Hematopoietic multipotent progenitor cell treated with erythropoietin and hydrocortisone succinate and interleukin-3 and kit ligand, for 15 days (in vitro differentiated cells): ENCODE measurements at places on chromosomes 12 and 14.

DNA sequence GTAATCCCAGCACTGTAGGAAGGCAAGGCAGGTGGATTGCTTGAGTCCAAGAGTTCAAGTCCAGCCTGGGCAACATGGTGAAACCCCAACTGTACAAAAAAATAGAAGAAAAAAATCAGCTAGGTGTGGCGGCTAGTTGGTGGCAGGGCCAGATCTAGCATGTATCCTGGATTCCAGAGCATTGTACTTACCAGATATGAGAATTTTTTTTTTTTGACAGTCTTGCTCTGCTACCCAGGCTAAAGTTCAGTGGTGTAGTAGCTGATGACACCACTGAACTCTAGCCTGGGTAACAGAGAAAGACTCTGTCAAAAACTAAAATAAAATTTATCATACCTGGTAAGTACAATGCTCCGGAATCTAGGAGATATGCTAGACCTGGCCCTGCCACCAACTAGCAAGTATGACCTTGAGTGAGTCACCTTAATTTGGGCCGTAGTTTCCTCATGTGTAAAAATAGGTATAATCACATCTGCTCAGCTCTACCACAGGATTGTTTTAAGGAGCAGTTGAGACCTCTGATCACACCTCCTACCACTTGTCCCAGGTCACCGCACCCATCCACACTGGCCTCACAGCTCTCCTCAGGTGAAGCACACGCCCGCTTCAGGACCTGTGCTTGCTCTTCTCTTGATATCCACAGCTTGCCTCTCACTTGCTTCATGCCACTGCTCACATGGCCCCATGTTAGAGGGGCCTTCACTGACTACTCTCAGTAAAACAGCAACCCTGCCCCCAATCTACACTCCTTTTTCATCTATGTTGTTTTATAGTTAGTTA is 140.2 kb downstream of the STXBP6 start:
- DNase-seq, result no peak

- no peak for DNase-seq
Measured at GRCh38 chr12:69816082-69816481, 8.9 kb upstream of the MYRFL start.

DNA sequence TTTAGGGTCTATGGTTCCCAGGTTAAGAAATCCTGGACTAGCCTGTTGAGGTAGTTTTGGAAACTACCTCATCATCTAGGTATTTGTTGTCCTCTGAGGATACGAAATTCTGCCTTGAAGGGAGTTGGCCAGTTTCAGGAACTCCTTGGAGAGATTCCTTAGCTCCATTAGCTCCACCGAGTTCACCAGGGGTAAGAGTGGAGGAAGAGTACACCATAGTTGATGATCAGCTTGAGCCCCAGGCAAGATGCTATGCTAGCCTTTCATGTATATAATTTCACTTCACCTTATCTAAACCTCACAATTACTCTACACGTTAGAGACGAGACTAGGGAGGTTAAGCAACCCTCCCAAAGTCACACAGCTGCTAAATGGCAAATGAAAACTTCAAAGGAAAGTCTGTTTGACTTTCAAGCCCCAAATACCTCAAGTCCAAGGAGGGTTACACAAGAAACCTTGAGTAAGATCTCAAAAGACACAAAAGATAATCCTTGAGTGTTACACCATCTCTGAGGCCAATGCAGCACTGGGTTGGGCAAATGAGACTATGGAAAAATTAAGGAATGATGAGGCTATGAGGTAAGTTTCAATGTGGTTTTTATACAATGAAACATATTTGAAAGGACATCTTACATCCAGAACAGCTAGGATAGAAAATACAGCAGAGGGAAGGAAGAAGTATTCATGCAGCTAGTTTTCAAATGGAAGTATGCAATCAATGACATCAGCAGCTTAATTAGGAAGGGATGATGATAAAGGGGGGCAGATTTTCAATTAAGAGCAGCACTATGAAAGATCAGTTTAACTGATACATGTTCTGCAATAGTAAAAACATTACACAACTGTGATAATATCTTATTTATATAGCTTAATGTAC is 97.2 kb upstream of the KRAS start:
- no peak for DNase-seq

- DNase-seq, result no peak
Measured at GRCh38 chr14:95817271-95817670, 59.4 kb upstream of the TUNAR start.

- DNase-seq, result no peak
Measured at GRCh38 chr12:105865886-105866285, 272.9 kb downstream of the NUAK1 start.

DNA sequence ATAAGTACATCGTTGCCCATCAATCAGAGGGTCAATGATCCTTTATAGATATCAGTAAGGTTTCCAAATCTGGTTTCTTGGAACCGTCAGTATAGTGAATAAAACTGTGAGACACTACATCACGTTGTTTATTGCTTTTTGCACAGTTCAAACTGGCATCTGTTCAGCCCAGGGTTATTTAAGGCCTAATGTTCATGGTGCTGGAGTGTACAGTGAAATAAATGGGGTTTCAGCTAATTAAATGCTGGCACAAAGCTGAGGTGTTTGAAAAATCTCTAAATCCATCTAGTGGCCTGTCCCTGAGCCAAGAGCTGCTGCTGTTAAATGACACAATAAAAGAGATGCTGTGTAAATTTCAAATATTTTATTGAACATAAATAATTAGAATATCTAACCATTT is 69.9 kb downstream of the RPS29 start:
- DNase-seq, result no peak

GRCh38 chr14:99181804-99182520 is 90.0 kb downstream of the BCL11B start:
- no peak for DNase-seq

GRCh38 chr14:103973354-103973753 is 31.0 kb upstream of the RD3L start:
- no peak for DNase-seq

DNA sequence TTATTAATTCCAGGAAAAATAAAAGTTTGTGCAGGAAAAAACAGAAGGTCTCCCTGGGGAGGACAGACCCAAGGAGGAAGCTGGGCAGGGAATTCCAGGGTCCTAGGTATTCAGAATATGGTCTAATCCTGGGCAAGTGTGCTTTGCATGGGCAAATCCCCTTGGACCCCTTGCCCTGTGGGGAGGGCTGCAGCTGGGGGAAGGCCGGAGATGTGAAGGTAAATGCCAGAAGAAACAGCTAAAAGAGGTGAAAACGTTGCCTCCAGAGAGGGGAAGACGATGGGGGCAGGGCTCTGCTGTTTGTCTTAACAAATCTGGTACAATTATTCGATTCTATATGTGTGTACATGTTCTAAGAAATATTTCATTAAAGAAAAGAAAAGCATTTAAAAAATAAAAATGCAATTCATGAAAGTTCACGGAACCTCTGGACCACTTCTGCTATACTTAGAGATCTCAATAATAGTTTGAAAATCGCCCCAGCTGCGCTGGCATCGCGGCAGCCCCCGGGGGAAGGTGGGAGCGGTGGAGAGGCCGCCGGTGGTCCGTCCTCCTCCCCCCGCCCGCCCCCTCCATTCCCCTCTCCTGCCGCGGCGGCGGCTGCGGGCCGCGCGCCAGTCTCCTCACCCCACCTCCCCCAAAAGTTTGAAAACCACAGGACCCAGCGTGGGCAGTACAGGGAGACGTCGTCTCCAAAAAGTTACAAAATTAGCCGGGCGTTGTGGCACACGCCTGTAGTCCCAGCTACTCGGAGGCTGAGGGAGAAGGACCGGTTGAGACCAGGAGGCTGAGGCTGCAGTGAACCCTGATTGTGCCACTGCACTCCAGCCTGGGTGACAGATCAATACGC is 1.5 kb upstream of the PRPF40B start:
- DNase-seq, result no peak

GRCh38 chr12:28425526-28425925 is 235.3 kb downstream of the CCDC91 start:
- DNase-seq, result no peak

DNA sequence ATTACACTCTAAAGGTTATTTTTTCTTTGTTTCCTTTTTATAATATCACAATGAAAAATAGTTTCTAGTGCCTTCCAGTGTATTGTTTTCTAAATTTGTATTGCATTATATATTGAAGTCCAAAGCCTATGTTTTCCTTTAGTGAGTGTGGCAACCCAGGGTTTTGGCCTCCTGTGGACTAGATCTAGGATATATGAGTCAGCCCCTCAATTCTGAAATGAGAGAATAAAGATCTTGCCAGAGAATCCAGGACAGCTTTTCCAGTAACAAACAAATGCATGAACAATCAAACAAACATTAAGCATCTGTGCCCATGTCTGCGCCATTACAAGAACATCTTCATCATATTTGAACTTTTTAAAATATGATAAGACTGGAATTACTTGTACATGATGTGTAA is 70.7 kb upstream of the SSTR1 start:
- no peak for DNase-seq

- no peak for DNase-seq
Measured at GRCh38 chr14:87940382-87940781, 52.6 kb downstream of the GALC start.

GRCh38 chr12:108959748-108960655 is 60.9 kb downstream of the SVOP start:
- no peak for DNase-seq

DNA sequence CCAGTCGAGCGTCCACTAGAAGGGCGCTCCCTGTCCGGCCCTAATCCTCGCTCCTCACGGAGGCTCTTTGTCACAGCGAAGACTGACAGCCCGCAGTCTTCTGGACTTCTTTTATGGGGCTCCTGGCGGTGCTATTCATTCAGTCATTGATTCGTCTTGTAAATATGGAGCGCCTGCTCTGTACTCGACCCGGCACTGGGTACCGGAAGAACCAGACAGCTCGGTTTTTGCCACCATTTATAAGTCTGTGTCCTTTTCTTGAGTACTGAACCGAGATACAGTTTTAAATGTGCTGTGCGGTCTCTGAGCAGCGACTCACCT is 570 bp downstream of the DMAC2L start:
- DNase-seq, result no peak

- DNase-seq, result peak; percentile 10
Measured at GRCh38 chr12:6231359-6232268, 31.4 kb downstream of the CD9 start.

- DNase-seq, result no peak
Measured at GRCh38 chr14:22438742-22439141, 150.3 kb downstream of the DAD1 start.

DNA sequence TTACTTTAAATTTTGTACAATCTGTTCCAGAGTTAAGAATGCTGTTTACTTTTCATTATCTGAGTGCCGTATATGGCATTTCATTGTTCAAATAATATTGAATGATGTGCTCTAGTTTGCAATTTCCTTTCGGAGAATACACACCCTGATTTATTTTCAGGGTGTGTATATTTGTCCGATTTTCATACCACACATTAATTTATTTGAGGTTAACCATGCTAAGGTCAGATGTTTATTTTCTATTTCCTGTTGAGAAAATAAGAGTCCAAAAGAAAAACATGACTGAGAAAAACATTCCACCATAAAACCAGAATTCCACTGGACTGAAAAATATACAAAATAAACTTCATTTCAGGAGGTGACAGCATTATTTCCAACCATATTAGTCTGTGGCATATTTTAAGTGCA is 64.2 kb upstream of the OVCH1 start:
- DNase-seq, result no peak

GRCh38 chr12:47023953-47024352 is 55.5 kb upstream of the PCED1B start:
- DNase-seq, result no peak

GRCh38 chr14:28596391-28596790 is 170.2 kb upstream of the FOXG1 start:
- no peak for DNase-seq

DNA sequence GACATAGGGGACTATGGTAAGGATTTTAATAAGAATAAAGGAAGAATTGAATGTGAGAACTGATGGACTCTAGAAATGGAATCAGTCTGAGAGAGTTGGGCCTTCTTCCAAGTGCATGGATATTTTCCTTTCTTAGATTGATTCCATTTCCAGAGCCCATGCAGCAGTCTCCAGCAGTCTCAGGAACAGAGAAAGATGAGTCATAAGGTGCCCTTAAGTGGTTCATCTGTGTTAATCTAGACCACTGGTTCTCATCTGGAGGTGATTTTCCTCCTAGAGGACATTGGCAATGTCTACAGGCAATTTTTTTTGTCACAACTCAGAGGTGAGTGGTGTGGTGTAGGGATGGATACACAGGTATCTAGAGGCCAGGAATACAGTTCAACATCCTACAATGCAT is 25.9 kb downstream of the TRIM9 start:
- no peak for DNase-seq

GRCh38 chr14:98694541-98694940 is 577.5 kb downstream of the BCL11B start:
- no peak for DNase-seq

DNA sequence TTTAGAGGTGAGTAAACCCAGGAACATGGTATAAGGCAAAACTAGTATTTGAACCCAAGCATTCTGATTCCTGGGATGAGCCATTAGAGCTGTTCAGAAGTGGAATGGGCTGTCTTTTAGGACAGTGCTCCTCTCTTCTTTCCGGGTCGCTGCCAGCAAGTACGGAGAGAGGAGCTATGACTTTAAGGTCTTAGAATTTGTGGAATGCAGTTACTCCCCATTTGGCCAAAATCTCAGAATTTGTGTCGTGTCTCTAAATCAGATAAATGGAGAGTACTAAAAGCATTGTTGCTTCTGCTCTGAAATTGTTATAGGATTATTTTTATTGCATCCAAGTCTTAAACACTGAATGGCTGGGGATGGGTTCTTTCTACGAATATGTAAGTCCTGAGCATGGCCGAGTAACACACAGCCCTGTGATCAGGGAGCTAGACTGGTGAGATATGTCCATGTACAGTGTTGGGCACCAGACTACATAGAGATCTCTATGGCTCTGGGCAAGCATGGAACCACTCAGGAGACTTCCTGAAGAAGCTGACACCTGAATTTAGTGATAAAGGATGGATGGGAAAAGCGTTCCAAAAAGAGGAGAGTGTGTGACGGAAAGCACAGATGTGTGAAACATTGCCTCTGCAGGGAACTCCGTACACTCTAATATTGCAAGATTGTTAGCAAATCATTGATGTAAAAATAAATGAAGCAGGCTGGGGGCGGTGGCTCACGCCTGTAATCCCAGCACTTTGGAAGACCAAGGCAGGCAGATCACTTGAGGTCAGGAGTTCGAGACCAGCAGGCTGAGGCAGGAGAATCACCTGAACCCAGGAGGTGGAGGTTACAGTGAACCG is 184.7 kb downstream of the SRGAP1 start:
- no peak for DNase-seq

- DNase-seq, result no peak
Measured at GRCh38 chr12:25797386-25797785, 161.1 kb upstream of the RASSF8 start.

DNA sequence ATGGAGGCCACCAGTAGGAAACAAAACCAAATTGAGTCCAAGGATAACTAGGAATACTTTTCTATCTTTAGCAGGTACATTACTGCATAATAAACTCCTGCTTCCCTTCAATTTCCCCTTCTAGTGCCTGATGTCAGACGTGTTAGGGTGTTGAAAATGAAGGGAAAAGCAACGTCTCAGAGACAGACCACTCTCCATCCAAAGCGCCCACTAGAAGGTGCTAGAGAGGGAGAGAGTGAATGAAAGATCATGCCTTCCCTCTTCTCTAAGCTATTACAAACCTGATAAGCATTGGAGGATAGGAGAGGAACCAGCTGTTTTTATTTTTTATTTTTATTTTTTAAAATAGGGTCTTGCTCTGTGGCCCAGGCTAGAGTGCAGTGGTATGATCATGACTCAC is 64.1 kb downstream of the ZNF641 start:
- DNase-seq, result no peak

- DNase-seq, result no peak
Measured at GRCh38 chr14:95885866-95886265, 9.2 kb downstream of the TUNAR start.
